MG63 (cell line): ENCODE measurements at places on chromosomes 12 and 14.

- DNase-seq = no peak
Measured at GRCh38 chr14:104289507-104289906, 151.1 kb downstream of the KIF26A start.

DNA sequence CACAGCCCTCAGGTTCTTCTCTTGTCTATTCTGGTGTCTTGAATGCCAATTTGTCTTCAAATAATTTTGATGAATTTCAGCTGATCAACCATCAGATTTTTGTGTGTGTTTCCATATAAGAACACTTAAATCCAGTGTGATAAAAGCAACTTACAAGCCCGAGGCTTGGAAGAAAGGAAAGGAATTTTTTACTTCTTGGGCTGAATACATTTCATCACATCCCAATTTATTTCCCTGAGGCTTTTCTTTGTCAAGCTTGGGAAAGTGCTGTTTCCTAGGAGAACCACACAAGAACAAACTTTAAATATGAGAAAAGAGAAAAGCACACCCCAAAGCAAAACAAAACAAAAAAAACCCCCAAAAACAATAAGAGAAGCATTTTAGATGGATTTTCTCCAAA lies 26.6 kb downstream of the GPRC5D start:
- DNase-seq = no peak

DNA sequence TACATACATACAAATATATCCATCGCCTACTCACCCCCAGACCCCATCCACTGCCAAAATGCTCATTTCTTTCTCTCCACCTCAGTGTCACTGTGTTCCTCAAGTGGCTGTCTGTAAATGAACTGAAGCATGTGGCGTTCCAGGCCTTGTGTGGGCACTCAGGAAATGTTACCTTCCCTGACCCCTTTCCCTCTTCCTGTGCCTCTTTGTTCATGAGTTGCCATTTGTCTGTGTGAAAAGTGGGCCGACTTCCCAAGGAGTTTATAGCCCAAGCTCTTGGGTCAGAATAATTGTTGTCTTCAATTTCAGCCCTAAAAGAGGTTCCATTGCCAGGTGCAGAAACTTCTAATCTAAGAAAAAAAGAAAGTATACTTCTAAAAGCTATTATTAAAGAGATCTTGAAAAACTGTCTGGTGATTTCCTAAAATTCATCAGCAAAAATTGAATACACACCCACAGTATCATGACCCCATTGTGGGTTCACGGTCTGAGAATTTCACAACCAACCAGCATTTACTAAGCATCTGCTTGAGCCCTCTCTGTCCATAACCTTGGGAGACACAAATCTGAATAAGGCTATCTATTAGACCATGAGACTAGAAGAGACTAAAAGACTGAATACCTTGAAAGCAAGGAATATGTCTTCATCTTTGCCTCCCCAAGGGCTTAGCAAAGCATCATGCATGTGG lies 201.4 kb upstream of the EEA1 start:
- DNase-seq = no peak

DNA sequence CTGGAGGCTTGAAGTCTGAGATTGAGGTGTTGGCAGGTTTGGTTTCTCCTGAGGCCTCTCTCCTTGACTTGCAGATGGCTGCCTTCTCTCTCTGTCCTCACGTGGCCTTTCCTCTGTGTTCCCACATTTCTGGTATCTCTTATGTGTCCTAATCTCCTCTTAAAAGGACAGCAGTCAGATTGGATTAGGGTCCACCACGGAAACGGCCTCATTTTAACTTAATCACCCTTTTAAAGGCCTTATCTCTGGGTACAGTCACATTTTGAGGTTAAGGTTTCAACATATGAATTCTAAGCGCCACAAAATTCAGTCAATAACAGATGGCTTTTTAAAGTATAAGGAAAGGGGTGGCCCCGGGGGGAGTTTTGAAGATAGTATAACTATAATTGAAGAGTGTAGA lies 33.5 kb downstream of the UNC79 start:
- DNase-seq = no peak

DNA sequence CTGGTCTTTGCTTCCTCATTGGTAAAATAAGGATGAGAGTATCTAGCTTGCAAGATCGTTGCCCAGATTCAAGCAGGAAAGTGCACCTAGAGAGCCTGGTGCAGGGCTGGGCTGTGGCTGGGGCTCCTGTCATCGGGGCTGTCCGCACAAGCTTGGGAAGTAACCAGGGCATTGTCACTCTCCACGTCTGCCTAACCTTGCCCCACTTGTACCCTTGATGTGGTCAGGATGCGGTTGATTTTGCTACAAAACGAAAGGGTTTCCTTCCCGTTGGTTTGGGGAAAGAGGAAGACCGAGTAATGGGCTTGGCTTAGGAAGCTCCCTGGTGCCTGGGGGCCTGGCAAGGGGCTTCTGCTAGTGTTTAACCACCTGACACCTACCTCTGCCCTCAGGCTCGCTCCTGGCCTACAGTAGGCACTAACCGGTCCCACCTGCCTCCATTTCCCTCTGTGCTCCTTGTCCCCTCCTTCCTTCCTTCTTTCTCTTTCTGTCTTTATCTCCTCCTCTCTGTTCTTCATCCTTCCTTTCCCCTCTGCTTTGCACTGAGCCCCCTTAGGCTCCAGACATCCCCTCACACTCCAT lies 21.8 kb downstream of the MVK start:
- no peak for DNase-seq

DNA sequence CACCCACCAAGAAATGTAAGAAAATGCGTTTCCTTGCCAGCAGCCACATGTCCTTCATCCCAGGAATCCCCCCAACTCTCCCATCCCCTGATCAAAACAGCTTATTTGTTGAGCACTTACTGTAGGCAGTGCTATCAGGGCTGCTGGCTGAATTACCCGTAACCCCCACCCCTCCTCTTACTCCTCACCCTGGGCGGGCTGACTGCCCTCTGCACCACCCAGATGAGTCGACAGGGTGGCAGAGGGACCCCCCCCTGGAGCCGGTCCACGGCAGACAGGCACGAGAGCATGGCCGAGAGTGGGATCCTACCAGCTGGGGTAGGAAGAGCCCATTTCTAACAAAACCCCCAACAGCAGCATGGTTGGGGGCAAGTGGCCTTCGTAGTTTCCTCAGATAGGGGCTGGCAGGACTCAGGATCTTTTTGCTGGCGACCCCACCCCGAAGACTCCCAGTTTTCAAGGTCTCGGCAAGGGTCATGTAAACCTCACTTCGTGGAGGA lies 1.1 kb upstream of the RHOF start:
- peak; percentile 70 for DNase-seq

DNA sequence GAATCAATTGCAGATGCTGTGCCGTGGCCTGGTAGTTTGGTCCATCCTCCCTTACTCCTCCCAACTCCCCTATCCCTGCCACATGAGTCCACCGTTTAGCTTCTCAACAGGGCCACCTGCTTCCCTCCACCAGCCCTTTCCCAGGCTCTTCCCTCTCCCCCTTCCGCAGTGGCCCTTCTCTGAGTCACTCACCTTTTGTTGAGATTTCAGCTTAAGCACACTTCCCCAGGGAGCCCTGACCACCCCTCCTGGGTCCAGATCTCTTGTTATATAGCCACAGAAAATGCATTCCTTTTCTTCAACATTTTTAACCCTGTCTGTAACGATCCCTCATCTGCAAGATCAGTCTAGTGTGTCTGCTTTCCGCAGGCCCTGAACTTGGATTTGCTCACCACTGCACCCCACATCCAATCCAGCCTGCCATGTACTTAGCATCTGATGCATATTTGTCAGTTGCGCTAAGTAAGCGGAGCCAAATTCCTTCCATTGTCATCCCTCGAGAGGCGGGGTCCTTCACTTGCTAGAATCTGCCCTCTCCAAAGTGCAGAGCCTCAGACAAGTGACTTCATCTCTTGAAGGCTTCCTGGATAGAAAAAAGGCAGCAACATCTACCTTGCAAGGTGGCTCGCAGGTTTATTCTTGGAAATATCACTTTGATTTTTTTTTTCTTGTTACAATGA lies 41.1 kb downstream of the TMEM63C start:
- DNase-seq = no peak

- no peak for DNase-seq
Measured at GRCh38 chr12:78210894-78211302, 380.2 kb downstream of the NAV3 start.

- DNase-seq = no peak
Measured at GRCh38 chr12:63423839-63424238, 244.5 kb downstream of the DPY19L2 start.

DNA sequence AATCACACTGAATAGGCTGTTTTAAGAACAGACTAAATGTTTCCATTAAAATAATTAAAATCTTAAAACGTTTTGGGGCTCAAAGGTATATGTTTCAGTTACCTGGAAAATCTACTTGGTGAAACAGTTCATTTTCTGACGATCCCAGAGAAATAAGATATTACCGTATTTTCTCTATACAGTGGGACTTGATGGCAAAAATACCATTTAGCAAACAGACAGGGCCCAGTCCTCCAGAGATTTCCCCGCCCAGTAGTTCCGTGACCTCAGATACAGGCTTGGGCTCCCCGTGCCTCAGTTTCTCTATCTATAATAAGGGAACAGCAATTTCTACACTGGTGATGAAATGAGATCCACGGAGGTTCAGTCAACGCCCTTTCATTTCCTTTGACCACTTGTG lies 304.4 kb downstream of the VRK1 start:
- no peak for DNase-seq

- no peak for DNase-seq
Measured at GRCh38 chr14:91127401-91127801, 13.5 kb downstream of the DGLUCY start.

GRCh38 chr12:11755302-11755930 lies 105.9 kb downstream of the ETV6 start:
- no peak for DNase-seq

DNA sequence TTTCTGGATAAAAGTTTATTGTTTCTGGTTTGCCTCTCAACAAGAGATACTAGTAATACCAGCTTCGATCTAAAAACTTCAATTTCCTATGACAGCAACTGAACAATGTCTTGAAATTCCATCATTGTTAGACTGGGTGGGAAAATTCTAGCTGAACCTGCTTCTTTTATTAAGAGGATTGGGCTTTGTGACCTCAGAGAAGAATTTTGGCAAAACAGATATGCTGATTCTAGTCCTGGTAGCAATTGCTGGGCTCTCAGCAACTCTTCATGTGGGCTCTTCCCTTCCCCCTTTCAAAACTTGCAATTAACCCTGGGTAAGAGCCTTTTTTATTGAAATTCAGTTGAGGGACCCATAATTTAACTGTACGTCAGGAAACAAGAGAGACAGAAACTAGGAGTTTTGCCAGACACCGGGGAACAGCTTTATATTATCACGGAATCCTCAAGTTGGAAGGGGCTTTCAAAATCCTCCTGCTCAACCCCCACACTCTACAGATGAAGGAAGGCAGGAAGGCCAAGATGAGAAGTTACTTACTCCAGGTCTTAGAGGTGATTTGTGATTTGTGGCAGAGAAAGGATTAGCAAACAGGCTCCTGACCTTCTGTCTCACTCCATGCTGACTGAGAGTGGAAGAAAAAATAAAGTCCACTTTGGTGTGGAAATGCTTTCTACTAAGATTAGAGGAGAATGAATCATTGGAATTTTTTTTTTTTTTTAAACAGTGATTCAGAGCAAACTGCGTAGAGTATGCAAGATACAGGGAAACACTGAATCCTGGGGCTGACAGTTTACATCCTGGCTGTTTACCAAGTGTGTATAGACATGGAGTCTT lies 239.0 kb upstream of the ATP2B1 start:
- DNase-seq = peak; percentile 56
